GM06990 (cell line): ENCODE measurements at places on chromosomes 6 and 20.
A peak's percentile ranks its signal among the peaks of the same experiment; 100 is the strongest.

DNA sequence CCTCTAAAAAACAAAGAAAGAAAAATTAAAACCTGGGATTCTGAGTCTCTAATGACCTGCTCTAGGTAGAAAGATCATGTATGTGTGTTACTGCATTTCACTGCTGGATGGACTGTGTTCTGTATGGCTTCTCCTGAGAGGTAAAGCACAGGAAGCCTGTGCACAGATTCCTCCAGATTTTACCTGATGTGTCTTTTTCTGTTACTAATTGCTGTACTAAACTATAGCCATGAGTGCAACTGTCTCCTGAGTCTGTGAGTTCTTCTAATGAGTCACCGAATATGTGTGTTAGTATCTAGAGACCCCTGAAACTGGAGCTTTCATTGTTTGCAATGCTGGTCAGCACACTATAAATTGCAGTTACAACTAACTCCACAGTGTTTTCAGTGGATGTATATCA, 270.8 kb downstream of the CDKAL1 start:
- no peak for DNase-seq

DNA sequence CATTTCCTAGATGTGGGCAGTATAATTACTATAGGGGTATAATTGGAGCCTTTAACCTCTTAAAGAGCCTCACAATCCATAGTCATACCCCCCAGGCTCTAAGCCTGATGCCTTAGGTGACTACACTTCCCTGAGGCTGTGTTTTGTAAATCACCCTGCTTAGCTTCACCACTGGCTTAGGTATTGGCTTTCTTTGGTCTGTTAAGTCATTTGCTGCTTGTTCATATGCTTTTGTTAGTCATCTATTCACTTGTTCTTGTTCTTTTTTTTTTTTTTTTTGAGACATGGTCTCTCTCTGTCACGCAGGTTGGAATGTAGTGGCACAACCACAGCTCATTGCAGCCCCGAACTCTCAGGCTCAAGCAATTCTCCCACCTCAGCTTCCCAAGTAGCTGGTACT, 26.7 kb downstream of the KAT14 start:
- DNase-seq: no peak

- DNase-seq: no peak
Observed at GRCh38 chr6:155062866-155063341, 67.8 kb downstream of the TIAM2 start.

GRCh38 chr6:126947070-126947469, 171.4 kb upstream of the RSPO3 start:
- no peak for DNase-seq

- no peak for DNase-seq
Observed at GRCh38 chr6:145621776-145622175, 113.5 kb downstream of the EPM2A start.

- no peak for DNase-seq
Observed at GRCh38 chr20:47821481-47822100, 36.3 kb upstream of the SULF2 start.

DNA sequence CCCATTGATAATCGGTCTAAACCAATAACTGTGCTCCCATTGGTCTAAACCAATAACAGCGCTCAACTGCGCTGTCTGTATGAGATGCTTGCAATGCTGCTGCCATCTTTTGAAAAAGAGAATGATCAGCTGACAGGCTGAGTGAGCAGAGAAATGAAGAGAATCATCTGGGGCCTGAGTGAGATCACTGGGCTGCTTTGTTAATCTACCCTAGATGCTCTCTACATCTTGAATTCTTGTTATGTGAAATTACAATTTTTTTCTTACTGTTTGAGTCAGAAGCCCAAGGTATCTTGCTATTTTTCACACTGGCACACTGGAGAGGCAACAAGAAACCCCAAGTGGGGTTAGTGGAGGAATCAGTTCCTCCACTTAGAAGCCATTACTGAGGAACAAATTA, 91.5 kb upstream of the GCM1 start:
- DNase-seq: no peak

DNA sequence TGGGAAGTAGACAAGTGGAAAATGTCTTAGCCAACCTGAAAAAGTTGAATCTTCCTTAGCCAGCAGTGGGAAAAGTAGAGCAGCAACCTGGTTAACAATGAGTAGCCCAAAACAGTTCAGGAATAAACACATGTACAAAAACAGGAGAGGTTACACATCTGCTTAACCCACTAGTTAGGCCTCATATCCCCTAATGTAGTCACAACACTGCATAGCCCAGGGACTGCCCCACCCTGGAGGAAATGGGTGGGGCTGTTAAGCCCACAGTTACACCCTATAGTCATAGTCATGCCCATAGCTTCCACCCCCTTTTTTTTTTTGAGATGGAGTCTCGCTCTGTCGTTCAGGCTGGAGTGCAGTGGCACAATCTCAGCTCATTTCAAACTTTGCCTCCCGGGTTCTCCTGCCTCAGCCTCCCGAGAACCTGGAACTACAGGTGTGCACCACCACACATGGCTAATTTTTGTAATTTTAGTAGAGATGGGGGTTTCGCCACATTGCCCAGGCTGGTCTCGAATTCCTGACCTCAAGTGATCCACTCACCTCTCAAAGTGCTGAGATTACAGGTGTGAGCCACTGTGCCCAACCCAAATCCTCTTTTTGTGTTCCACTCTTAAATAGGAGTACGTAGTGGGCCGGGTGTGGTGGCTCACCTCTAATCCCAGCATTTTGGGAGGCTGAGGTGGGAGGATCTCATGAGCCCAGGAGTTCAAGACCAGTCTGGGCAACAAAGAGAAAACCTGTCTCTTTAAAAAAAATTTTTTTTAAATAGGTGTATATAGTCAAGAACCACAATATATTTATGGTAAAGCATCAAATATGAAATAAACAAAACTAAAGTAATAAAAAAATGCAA, 24.5 kb downstream of the ILRUN start:
- peak; percentile 59 for DNase-seq

- DNase-seq: peak; percentile 56
Observed at GRCh38 chr6:135088818-135089809, 34.5 kb upstream of the HBS1L start.
